Lung (tissue), 17 donors: ENCODE measurements at places on chromosomes 13 and 19.
A peak's percentile ranks its signal among the peaks of the same experiment; 100 is the strongest.

DNA sequence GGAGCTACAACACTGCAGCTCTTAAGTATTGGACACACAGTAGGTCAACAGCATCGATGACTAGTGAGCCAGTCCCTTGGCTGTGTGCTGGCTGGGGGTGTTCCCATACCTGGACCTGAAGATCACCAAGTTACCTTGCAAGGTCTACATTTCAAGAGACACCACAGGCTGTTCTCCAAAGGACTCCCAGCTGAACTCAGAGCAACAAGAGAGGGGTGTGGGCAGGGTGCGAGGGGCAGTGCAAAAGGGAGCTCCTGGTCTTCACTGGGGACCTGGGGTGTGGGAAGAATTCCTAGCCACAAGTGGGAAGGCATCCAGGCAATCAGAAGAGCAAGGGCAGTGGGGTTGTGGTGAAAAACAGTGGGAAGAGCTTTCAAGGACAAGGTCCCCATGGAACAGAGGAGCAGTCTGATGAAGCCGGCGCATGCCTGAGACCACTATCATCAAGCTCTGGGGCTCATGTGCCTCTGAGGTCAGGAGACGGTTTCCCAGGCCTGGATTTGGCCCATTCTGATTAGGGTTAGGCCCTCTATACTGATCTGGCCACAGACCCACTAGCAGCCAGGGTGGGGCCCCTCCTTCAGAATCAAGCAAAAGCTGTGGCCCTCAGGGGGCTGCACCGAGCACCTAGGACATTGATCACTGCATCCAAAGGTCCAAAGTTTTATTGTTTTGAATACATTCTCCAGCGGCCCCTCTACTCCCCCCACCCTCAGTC is 4.7 kb upstream of the GSK3A start:
- DNase-seq = no peak

DNA sequence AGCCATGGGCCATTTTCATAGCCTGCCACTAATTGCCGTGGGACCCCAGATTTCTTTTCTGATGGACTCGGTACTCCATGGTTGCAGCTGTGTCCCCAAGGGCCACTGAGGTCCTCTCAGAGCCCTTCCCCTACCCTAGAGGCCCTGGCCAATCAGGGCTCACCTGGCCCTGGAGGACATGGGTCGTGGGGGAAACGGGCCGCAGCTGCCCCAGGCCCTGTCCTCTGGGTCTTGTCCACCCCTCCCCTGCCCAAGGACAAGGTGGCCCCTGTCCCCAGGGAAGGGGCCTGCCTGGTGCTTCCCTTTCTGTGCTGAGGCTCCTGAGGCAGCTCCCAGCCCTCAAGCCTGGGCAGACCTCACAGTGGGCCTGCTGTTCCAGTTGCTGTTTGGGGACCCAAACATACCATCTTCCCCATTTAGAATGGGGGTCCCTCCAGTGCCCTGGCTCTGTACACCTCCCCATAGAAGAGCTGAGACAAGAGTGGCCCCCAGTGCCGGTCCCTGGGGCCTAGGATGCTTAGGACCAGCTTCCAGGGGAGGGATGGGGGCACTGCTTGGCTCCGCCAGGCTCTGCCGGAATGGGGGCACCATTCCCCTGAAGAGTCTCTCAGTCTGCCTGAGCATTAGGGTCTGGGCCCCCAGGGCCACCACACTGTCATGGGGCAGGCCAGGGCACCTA is 3.2 kb downstream of the RAB11B start:
- DNase-seq = no peak

- peak; percentile 37 for DNase-seq
Measured at GRCh38 chr13:77028202-77028601, 1.2 kb upstream of the FBXL3 start.

GRCh38 chr19:10325732-10326131 is 7.6 kb downstream of the RAVER1 start:
- no peak for DNase-seq

GRCh38 chr19:40270362-40271089 is 14.6 kb downstream of the AKT2 start:
- no peak for DNase-seq

DNA sequence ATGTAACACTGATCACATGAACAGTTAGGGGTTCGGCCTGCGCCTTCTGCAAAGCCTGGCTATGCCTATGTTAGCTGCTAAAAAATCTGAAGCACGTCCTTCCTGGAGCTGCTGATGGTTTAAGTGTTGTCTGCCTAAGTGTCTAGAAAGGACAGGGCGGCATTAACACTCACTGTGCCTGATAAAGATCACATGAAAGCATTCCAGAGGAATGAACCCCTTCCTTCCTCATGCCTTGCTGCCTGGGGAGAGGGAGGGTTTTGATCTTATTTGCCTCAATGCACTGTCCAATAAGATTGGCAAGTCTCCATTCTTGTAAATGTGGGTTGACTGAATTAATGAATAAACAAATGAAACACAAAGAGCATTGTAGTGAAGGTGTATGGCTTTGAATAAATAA is 5.2 kb downstream of the DOCK9 start:
- no peak for DNase-seq

GRCh38 chr19:18253130-18253529 is 21.1 kb downstream of the IQCN start:
- DNase-seq = no peak

DNA sequence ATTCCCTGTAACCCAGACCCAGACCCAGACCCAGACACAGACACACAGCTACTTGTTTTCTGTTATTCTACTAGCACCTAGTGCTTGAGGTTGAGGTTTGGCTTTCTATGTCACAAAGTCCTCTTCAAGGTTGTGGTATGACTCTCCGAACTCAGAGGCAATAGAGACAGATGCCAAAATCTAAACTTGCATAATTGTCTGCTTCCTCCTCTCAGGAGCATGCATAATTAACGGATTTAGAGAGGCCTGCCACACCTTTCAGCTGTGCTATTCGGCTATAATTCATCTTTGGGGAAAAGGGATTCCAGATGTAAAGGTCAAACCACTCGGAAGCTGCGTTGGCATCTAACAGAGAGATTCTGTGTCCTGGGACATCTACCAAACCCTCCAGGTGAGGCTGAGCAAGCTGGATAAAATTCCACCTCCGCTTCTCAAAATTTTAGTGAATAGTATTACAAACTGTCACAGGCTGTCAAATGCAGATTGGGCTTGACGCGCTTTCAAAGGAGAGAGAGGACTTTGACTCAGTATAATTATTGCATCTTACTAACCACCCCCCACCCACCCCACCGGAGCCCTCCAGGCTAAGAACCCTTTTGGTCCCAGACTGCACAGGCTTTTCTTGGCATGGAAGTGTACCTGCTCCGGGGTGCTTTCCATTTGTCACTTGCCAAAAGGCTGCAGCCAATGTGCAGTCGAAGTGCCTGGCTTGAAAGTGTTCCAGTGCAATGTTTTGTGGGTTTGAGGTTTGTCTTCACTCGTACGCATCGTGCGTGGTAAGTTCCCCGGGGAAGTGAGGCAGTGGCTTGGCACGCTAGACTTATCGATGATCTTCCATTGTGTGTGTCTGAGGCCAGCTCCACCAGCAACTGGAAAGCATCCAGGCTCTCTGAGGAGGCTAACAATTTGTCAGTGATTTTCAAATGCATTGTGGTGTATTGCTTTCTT is 194.1 kb downstream of the TDRD3 start:
- DNase-seq = peak; percentile 11

DNA sequence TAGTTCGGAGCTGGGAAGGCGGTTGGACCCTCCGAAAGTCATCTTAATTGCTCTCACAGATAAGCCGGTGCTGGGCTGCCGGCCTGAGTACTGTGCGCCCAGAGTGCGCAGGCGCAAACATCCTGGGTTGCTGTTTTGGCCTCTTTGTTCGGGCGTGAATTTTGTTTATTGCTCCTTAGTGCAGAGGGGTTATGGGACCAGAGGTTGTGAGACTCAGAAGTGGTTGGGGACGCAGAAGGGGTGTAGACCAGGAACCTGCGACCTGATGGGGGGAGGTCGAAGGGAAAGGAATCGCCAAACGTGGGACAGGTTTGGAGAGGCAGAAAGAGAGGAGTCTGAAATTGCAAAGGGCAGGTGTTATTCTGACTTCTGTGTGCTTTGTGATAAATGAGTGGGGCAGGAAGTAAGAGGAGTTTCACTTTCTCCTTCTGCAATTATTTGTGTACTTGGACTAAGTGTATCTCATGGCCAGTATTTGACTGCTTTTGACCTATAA is 607 bp upstream of the ZNF566 start:
- peak; percentile 98 for DNase-seq

- DNase-seq = no peak
Measured at GRCh38 chr13:49643035-49643646, 14.8 kb downstream of the ARL11 start.
